Activated CD4-positive, CD25-positive, alpha-beta regulatory T cell treated with anti-CD3 and anti-CD28 coated beads, Interleukin-2, amount 50 U/mL, for 16 hours (primary cell): ENCODE measurements at places on chromosomes 3 and 15.

GRCh38 chr15:55348281-55348778, 29.3 kb downstream of the PIGB start:
- DNase-seq, result no peak

DNA sequence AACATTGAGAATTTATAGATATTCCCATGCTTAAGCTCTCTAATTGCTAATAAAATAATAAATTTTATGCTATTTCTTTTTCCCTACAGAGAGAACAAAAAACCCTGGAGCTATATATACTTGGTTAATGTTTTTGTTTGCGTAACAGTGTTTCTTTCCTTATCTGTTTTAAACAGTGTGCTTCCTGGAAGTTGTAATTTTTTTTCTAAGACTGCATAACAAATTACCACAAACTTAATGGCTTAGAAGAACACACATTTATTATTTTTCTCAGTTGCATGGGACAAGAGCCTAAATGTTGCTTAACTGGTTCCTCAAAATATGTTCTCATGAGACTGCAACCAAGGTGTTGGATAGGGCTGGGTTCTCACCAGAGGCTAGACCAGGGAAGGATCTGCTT, 49.7 kb upstream of the DPH6 start:
- DNase-seq, result no peak

GRCh38 chr3:149581681-149582370, 76.0 kb downstream of the WWTR1 start:
- DNase-seq, result no peak

DNA sequence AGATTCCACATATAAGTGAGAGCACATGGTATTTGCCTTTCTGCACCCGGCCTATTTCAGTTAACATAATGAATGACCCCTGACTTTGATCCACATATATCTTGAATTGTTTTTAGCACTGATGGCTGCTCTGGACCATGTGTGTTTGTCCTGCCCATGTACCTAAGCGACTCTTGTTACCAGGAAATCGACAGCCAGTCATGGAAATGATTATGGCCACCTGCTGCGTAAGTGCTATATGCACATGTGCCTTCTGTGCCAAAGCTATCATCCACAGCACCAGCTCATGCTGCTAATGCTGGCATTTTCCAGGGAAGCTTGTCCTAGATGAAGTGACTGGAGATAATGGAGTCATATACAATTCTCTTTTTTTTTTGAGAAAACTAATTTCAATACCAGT, 103.7 kb downstream of the PEX5L start:
- DNase-seq, result no peak

- DNase-seq, result no peak
Observed at GRCh38 chr3:50147016-50147415, 8.1 kb upstream of the SEMA3F start.

- no peak for DNase-seq
Observed at GRCh38 chr3:184791171-184791570, 20.8 kb upstream of the VPS8 start.

- no peak for DNase-seq
Observed at GRCh38 chr15:78154955-78155354, 5.8 kb downstream of the IDH3A start.

GRCh38 chr3:38650248-38650951, 913 bp upstream of the SCN5A start:
- DNase-seq, result no peak

GRCh38 chr3:53846134-53846850, at the start of the genes CHDH and IL17RB:
Gene CHDH (minus strand): TSS chr3:53846419. CDS start chr3:53824008, 22,411 bp downstream.
Gene IL17RB (plus strand): TSS chr3:53846568. CDS start chr3:53846589, 21 bp downstream.
- DNase-seq, result no peak

DNA sequence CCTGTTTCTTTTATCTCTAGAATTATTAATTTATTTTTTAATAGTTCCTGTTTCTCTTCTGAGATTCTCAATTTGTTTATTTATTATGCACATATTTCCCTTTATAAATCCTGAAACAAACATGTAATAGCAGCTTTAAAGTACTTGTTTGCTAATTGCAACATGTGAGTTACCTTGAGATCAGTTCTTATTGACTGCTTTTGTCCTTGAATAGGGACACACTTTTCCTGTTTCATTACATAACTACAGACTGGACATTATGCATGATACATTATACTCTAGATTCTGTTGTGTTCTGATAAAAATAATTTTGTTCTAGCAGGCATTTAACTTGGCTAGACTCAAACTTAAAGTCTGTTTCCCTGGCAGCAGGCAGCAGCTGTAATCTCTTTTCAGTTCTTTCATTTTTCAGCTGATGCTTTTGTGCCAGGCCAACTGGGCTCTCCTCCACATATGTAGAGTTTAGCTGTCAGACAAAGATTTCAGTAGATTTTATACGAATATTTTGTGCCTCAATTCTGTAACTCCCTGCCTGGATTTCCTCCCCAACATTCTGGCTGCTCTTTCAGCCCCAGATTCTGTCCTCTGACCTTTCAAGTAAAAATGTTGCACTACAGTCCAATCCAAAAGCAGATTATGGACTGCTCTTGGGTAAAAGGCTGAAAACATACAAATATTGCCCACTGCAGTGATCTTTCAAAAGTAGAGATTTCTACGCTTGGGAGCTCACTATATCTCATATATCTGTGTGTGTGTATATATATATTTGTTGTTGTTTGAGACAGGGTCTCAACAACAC, 41.9 kb downstream of the PCOLCE2 start:
- no peak for DNase-seq

GRCh38 chr3:31559872-31560534, 27.3 kb downstream of the STT3B start:
- no peak for DNase-seq

DNA sequence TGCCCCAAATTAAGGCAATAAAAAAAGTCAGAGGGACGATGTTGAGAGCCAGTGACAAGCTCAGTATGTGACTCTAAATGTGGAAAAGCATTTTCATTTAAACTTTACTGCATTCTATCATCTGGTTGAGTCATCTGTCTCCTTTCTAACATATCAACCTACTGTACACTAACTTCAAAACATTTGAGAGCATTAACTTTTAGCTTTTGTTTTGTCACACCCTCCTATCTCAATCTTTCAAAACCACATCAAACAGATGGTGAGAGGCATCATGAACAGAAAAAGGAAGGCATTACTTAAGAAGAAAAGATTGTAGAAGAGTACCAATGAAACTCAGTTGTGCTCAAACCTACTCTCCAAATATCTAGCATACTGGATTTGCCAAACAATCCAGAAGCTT, 4.8 kb downstream of the LRRC58 start:
- DNase-seq, result no peak

GRCh38 chr3:162610261-162610660, 1113.7 kb downstream of the OTOL1 start:
- no peak for DNase-seq

DNA sequence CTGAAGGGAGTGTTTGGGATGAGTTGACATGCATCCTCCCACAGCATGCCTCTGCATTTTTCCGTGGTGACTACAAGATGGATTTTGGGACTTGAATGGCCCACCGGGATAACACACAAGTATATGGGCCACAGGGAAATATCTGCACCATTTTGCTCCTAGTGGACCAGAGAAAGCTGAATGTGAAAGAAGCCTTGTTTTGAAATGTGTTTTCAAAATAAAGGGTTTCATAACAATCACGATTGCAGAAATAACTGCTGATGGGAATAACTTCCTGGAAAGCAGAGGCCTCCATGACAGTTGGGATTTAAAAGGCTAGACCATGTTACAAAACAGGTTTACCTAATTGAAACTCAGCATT, 77.5 kb upstream of the PRR23C start:
- no peak for DNase-seq
